ENCODE measurements at places on chromosomes 1 and 21.

- DNase-seq: no peak
These were observed 27.1 kb upstream of the LEPR start for GRCh38 chr1:65393347-65393746.

DNA sequence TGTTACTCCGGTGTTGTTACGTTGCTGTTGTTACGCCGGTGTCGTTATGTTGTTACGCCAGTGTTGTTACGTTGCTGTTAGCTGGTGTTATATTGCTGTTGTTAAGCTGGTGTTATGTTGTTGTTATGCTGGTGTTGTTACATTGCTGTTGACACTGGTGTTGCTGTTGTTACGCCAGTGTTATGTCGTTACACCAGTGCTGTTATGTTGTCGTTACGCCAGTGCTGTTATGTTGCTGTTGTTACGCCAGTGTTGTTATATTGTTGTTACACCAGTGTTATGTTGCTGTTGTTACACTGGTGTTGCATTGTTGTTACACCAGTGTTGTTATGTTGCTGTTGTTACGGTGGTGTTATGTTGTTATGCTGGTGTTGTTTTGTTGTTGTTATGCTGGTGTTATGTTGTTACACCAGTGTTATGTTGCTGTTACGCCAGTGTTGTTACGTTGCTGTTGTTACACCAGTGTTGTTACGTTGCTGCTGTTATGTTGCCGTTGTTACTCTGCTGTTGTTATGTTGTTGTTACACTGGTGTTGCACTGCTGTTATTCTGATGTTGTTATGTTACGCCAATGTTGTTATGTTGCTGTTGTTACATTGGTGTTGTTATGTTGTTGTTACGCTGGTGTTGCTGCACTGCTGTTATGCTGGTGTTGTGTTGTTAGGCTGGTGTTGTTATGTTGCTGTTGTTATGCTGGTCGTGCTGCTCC lies 25.6 kb downstream of the H6PD start:
- DNase-seq: no peak

- DNase-seq: no peak
These were observed 13.7 kb upstream of the PIGC start for GRCh38 chr1:172457479-172458130.

GRCh38 chr1:118154220-118154619 lies 30.8 kb downstream of the SPAG17 start:
- no peak for DNase-seq

- DNase-seq: no peak
These were observed 1.8 kb downstream of the PIK3R3 start for GRCh38 chr1:46130606-46131005.

DNA sequence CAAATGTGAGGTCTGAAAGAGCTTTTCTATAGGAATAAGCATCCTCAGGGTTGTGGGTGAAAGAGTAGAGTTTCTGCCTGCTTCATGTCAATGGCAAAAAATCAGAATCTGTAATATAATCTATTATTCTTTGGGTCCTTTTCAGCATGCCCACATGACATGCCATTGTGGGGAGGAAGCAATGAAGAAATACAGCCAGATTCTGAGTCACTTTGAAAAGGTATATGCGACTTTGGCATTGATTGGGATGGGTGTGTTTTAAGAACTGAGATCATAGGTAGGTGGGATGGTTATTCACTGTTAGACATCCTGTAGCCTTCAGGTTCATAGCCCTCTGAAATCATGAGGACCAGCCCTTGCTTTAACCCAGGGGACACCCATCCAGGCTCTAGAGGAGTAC lies 1.8 kb downstream of the IL20 start:
- DNase-seq: no peak
